ENCODE measurements at places on chromosomes 3 and 15. TPM values are rescaled to one million over a fixed set of nuclear protein-coding genes. Genes with fewer than 3 reads are reported as not detected.

ZNF80 gene
- total RNA-seq = 0.28 TPM

- no peak overlapping the region for H3K27ac ChIP-seq
- H3K27me3 ChIP-seq = no peaks in the 10 kb centered on the region
- DNase-seq = no peak
- H3K4me3 ChIP-seq = no peak overlapping the region
Observed at GRCh38 chr15:80730926-80731325, 35.8 kb downstream of the ABHD17C start.

GRCh38 chr3:12428126-12428525, 56.2 kb upstream of the TSEN2 start:
- H3K36me3 ChIP-seq = no peaks in the 10 kb centered on the region
- no peaks in the 10 kb centered on the region for H3K27me3 ChIP-seq
- no peak for DNase-seq
- H3K4me3 ChIP-seq = no peak overlapping the region
- no peak overlapping the region for H3K27ac ChIP-seq

AGBL1 gene
- total RNA-seq = not detected

DNA sequence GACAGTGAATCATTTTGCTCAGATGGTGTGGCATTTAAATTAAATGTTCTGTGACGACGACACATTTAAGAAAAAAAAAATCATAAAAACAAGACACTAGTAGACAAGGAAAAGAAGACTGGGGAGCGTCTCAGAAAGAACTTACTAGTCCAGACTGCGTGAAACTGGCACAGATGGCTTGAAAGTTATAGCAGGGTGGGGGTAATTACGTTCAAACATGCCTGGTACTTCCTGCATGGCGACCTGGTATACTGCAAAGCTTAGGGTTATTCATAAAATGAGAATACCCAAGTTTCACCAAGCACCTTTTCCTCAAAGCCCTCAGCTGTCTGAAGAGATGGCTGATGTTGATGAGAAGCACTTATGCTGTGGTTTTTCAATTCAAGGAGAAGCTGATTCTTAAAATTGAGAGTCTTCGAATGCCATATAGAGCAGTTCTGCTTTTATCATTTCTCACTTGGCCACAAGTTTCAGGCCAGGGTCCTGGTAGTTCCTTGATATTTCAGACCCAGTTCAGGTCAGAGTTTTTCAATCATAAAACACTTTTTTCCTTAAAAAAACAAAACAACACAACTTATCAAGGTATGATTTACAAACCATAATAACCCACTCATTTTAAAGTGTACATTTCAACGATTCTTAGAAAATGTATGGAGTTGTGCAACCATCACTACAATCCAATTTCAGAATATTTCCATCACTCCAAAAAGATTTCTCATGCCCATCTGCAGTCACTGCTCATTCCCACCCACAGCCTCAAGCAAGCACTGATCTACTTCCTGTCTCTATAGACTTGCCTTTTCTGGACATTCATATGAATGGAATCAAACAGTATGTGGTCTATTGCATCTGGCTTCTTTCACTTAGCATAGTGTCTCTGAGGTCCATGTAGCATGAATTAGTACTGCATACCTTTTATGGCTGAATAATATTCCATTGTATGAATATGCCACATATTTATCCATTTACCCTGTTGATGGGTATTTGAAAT, 24.7 kb downstream of the PCOLCE2 start:
- no peak for DNase-seq
- no peaks in the 10 kb centered on the region for H3K27me3 ChIP-seq
- H3K4me3 ChIP-seq = no peak overlapping the region
- no peaks in the 10 kb centered on the region for H3K36me3 ChIP-seq
- H3K4me1 ChIP-seq = no peaks in the 10 kb centered on the region

DNA sequence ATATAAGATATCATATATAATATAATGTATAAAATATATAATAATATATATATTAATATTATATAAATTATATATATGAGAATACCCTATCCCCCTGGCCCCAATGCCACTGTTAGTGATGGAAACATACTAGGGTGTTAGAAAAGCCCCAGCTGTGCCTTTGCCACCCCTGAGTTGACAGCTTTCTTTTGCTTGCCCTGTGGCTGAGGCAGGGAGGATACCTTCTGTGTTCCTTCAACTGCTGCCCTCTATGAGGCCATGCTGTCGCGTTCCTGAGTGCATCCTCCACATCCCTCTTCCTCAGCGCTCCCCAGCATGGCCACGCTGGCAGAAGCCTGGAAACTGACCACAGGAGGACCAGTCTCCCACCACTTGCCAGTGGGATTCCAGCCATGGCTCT, 26.3 kb downstream of the FAN1 start:
- H3K4me3 ChIP-seq = no peak overlapping the region
- no peak for DNase-seq
- H3K27me3 ChIP-seq = no peaks in the 10 kb centered on the region
- H3K27ac ChIP-seq = no peak overlapping the region

GRCh38 chr3:346186-346585, 149.6 kb downstream of the CHL1 start:
- no peaks in the 10 kb centered on the region for H3K36me3 ChIP-seq
- H3K4me3 ChIP-seq = no peak overlapping the region
- no peaks in the 10 kb centered on the region for H3K27me3 ChIP-seq
- DNase-seq = no peak
- H3K4me1 ChIP-seq = no peaks in the 10 kb centered on the region
- no peak overlapping the region for H3K27ac ChIP-seq

DNA sequence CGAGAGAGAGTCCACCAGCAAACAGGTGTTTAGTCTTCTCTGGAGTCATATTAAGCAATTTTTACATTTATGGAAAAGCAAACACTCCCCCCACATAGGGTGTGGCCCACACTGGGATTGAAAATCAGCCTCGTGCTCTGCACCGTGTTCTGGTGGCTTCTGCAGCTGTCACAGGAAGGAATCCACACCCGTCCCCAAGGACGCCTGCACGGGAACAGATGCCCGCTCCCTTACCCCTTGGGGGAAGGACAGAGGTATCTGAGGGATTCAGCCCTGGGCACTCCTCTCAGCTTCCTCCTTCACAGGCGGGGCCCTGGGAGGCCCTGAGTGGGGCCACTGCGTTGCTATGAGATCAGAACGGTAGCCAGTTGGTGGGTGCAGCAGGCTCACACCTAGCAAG, 27.8 kb downstream of the LIPC start:
- H3K36me3 ChIP-seq = no peaks in the 10 kb centered on the region
- no peaks in the 10 kb centered on the region for H3K4me1 ChIP-seq
- DNase-seq = peak; percentile 32
- H3K4me3 ChIP-seq = no peak overlapping the region

RAB43 gene
- 27.6 TPM for total RNA-seq

DNA sequence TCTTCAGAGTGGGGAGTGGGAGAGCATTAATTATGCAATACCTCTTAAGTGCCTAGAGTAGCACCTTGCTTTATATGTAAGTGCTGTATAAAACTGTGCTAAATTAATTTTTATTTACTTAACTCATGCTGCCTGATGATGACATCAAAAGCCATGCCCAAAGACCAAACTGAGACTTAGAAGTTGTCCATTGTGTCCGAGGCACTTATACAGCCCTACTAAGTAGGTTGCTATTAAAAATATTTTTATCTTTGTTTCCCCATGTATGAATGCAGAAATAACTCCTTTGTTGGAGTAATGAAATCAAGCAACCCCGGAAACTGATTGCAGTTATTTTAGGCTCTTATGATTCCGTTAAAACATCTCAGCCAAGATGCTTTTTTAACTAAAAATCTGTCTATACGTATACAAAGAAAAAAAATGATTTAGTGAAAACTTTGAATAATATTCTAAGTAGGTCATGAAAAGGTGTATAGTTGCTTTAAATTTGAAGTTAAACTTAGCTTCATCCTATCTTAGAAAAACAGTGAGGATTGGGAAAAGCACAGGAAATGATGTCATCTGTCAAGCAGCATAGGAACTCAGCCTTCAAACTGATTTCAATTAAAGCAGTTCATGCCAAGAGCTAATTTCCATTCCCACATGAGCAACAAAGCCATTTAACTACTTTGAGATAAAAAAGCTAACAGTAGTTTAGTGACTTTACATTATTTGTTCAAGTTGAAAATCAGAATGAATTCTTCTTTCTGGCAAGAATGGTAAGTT, 43.0 kb downstream of the FBN1 start:
- no peak overlapping the region for H3K27ac ChIP-seq
- no peaks in the 10 kb centered on the region for H3K27me3 ChIP-seq
- peaks cover 5% of the 10 kb centered on the region for H3K36me3 ChIP-seq
- no peak overlapping the region for H3K4me3 ChIP-seq

GRCh38 chr15:93428150-93428549, 339.1 kb upstream of the RGMA start:
- H3K4me1 ChIP-seq = no peaks in the 10 kb centered on the region
- H3K4me3 ChIP-seq = no peak overlapping the region
- no peak for DNase-seq

GRK7 gene
- total RNA-seq = not detected

Measured in kidney (tissue), 22 donors.